ENCODE measurements at places on chromosomes 16 and 17.

GRCh38 chr17:43438626-43439025 lies 39.8 kb downstream of the ARL4D start:
- no peak for DNase-seq

DNA sequence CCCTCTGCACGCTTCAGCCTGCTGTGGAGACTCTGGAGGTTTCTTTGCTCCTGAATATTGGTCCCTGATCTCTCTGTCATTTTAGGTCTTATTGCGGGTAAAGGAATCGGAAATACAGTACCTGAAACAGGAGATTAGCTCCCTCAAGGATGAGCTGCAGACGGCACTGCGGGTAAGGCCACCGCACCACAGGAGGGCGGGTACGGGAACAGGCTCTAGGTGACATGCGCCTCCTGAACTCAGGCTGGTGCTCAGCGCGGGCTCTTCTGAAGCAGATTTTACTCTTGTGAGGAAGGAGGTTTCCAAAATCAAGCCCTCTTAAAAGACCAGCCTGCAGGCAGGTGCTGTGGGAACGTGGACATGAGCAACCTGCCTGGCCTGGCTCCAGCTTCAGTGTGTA lies 29.8 kb downstream of the PLD6 start:
- DNase-seq: no peak

DNA sequence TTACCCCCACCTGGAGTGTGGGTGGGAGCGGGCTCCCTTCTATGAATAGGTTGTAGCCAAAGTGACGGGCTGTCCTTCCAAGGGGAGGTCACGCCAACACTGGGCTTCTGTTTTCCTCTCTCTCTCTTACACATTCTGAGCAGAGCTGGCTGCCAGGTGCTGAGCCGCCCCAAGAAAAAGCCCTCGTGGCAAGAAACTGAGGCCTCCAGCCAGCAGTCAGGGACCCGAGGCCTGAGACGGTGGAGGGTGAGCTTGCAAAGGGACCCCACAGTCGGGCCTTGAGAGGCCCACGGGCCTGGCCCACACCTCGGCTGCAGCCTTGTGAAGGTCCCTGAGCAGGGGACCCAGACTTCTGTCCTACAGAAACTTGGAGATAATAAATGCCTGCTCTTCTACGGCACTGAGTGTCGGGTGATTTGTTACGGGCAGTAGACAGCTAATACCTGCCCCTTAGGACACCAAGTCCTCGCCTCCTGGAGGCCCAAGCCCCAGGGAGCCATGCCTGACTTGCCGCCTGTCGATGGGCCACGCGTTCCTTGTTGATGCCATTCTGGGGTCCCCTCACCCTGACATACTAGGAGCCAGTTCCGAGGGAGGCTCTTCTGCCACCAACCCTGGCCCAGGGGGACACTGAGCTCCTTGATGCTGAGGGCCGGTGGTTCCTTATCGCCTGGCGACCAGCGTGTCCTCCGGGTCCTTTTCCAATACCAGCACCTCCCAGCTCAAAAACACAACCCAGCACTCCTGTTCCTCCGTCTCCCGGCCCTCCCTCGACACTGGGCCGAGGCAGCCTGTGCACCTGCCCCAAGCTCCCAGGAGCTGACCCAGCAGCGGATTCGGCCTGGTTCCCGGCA lies 26.1 kb downstream of the SLC25A10 start:
- DNase-seq: no peak

DNA sequence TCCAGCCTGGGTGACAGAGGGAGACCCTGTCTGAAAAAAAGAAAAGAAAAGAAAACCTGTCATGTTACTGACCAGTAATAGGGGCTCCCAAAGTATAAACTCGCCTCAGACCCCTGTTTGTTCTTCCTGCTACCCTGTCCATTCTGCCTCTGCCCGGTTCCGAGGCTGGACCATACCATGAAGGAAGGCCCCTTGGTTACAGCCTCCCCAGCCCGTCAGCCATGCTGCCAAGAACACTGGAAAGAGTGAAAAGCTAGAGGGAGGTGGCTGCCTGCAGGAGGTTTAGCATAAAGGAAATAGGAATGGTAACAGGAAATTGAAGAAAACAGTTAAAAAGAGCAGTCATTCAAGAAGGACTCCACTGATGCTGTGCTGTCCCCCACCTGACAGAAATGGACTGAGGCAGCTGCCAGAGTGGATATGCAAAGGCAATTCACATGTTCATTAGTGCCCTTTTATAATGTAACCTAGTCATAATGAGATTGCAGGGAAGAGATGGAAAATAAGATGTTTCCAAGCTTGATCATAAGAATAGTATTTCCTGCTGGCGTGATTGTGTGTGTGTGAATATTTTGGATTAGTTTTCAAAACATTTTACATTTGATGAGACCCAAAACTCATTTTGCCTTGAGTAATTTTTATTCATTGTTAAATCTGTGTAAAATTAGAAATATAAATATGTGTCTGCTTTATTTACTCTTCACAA lies 102.6 kb downstream of the GOSR1 start:
- DNase-seq: no peak

GRCh38 chr17:74736513-74737298 lies at the start of gene RAB37:
RAB37 (plus strand) TSS chr17:74737256; CDS start chr17:74737273, 17 bp downstream.
- no peak for DNase-seq

- DNase-seq: peak; percentile 53
Observed at GRCh38 chr17:80720610-80721577, 176.3 kb downstream of the RPTOR start.

DNA sequence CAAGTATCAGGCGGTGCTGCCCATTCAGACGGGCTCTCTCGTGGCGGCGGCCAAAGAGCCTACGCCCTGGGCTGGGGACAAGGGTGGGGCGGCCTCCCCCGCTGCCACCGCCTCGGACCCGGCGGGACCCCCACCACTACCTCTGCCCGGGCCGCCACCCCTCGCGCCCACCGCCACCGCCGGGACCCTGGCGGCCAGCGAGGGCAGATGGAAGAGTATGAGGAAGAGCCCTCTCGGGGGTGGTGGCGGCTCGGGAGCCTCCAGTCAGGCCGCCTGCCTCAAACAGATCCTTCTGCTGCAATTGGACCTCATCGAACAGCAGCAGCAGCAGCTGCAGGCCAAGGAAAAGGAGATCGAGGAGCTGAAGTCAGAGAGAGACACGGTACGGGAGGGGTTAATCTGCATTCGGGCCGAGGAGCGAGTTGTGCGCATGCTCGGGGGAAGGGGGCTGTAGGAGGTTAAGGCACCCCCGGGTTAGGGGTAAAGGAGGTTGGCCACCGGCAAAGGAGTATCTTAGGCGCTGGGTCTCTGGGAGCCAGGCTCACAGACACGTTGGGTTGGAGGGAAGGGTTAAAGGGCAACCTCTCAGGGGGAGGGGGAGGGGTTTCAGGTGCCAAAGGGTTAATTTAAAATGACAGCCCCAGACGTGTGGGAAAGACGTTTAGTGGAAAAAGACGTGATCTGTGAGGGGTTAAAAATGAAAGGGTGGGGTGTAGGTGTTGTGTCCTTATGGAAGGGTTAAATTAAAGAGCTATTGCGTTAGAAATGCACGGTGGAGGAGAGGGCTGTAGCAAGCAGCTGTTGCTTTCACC lies 1.4 kb downstream of the MSL1 start:
- no peak for DNase-seq
